ENCODE measurements at places on chromosomes 2 and 18.

DNA sequence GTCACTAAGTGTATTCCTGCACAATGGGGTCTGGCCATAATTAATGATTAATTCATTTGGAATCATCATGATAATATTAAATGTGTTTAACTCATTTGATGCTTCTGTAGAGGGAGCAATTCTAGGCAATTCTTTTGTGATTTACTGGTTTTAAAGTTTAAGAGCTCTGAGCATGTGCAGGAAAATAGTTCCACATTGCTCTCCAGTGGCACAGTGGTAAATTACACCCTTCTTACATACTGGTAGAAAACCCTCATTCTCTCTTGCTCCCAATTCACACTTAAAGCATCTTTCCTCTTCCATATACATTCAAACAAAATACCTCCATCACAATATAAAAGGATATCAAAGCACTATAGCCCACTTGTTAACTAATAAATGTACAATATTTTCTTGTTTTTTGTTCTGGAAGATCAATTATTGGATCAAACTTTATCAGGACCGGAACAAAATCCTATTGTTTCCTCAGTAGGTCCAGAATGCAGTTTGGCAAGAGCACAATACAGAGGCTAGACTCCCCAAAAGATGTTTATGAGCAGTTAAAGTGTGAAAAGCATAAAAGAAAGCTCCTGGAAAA, 844.3 kb downstream of the MBD2 start:
- DNase-seq, result no peak

DNA sequence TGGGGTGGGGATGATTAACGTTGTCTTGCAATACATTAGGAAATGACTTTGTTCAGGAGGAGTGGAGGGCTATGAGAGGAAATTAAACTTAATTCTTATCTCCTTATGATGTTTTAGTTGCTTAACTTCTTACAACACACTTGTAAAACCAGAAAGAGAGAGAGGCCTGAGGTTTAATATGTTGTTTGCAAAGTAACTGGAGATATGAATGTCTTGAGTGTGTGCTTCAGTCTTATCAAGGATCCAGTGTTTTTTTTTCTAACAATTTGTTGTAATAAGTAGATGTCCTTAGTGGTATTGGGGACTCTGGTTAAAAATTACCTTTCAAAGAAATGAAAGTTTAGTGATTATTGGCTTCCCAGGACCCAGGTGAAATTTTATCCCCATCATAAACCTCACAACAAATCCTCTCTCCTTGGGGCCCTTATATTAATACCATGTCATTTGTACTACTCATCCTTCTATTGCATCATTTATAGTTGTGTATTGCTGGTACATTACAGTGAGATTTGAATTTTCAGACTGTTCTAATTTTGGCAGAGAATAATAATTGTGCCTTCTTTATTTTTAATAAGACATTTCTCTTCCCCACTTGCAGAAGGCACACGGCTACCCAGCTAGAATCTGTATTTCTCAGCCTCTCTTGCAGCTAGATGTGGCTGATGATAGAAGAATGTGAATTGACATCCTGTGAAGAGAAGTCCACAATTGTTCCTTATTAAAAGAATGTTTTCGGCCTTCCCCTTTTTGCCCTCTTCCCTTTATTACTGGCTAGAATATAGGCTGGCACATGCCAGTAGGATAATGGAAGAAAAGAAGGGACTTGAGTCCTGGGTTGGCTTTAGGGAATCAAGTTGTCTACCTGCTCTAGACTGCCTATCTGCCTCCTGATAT, 91.9 kb upstream of the CXCR4 start:
- no peak for DNase-seq

DNA sequence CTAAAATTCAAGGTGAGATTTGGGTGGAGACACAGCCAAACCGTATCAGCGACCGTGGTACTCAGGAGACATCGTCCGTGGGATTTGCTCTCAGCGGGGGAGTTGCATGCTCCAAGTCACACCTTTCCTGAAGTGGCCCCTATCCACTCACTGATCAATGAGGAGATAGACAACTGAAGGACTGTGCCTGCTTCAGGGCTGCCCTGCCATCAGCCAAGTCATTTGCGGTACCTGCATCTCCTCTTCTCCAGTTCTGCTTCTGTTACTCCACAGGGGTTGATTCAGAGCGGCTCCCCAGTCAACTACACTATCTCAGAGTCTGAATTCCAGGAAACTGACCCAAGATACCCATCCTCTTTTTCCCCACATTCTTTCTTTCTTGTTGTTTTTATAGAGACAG, 184.1 kb downstream of the MREG start:
- no peak for DNase-seq

- peak; percentile 9 for DNase-seq
These were observed 135.4 kb downstream of the TMEM17 start for GRCh38 chr2:62370321-62371250.

GRCh38 chr2:216959433-216959832, 99.6 kb upstream of the TNP1 start:
- DNase-seq, result no peak
